ACHN (cell line): ENCODE measurements at places on chromosomes 2 and 18.
A peak's percentile ranks its signal among the peaks of the same experiment; 100 is the strongest.

DNA sequence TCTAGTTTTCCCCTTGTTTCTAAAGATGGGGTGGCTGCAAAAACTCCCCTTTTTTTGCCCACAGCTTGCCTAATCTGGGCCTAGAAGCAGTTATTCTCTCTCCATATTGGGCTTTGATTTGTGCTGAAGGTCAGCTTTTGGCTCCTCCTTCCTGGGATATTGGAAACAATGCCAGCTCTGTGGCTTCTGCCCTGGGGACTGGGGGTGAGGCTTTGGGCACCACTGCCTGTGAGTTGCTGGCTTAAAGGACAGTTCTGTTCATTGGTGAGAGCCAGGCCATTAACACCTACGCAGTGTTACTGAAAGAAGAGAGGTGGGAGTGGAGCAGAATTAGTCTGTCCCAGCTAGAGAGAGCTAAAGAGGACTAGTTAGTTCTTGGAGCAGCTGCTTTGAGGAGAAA lies 4.3 kb downstream of the UBXN2A start:
- no peak for DNase-seq

- DNase-seq: no peak
Observed at GRCh38 chr2:114065731-114066130, 175.8 kb downstream of the ACTR3 start.

- DNase-seq: peak; percentile 69
Observed at GRCh38 chr2:190996338-190996946, 17.5 kb downstream of the STAT1 start.

- DNase-seq: no peak
Observed at GRCh38 chr2:238743243-238744065, 104.4 kb upstream of the TWIST2 start.

DNA sequence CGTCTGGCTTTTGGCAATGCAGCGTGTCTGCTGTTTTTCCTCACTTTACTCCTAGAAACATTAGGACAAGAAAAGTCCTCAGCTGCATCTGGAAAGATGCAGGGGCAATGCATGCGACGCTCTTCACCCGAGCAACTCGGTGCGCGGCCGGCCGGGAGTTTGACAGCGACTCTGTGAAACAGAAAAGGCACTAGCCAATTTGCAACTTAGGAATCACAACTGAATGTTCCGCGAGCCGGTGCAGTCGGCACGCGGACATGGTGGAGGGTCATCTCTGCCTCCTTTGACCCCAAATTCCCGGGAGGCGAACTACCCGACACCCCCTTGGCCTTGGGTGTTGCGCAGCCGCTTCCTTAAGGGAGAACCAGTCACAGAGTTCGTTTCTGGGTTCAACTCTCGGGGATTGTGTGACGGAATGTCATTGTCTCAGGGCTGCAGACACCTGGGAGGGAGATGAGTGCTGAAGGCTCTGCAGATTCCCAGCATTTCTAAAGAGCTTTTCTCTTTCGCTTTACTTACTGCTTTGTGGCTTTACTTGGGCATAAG lies 9.8 kb downstream of the NR4A2 start:
- no peak for DNase-seq

GRCh38 chr18:62812876-62813275 lies 97.5 kb downstream of the PHLPP1 start:
- no peak for DNase-seq

DNA sequence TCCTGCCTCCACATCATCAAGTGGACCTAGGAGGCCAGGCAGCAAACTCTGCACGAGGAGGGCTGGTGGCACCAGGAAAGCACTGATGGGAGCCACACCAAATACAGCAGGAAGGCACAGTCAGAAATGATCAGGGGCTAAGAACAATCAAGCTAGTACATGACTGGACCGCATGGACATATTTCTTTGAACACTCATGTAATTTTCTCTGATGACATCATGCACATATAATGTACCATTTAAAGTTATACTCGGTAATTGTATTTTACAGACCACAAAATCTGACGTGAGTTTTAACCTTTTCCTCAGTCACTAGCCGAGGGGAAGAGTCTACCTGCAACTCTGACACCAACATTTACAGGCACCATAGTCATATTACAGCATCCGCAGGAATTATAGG lies 76.7 kb downstream of the XDH start:
- no peak for DNase-seq

DNA sequence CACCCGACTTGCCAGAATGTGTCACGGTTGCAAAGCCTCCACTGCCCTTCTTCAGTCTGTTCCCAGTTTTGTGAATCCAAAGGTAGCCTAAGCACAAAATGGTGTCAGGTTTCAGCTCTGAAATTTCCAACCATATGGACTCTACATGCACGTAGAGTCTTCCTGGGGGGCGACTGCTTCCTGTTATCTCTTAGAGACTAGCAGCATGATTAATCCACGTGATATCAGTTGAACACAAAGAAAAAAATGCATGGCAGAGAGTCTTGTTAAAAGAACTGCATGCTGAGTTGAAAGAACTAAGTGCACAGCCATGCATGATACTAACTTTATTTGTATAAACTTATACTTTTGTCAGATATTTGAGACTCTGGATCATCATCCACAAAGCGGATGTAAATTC lies 404.4 kb downstream of the SOCS6 start:
- DNase-seq: no peak

GRCh38 chr18:35756506-35757117 lies 175.1 kb downstream of the GALNT1 start:
- peak; percentile 58 for DNase-seq

DNA sequence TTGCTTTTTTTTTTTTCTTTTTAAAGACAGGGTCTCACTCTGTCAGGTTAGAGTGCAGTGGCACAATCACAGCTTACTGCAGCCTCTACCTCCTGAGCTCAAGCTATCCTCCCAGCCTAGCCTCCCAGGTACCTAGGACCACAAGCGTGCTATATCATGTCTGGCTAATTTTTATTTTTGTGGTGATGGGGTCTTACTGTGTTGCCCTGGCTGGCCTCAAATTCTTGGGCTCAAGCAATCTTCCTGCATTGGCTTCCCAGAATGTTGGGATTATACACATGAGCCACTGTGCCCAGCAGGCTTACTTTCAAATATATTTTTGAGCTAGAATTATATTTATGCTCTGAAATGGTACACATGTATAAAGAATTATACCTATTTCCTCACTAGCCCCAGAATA lies 53.4 kb upstream of the GAREM2 start:
- DNase-seq: no peak

- DNase-seq: peak; percentile 42
Observed at GRCh38 chr2:38554973-38555595, 47.6 kb downstream of the HNRNPLL start.

- no peak for DNase-seq
Observed at GRCh38 chr18:66734451-66734850, 130.6 kb upstream of the CDH19 start.

GRCh38 chr2:231926180-231926741 lies at the start of gene NPPC:
NPPC (minus strand) TSS chr2:231926396; CDS start chr2:231926249, 147 bp downstream.
- DNase-seq: peak; percentile 71

DNA sequence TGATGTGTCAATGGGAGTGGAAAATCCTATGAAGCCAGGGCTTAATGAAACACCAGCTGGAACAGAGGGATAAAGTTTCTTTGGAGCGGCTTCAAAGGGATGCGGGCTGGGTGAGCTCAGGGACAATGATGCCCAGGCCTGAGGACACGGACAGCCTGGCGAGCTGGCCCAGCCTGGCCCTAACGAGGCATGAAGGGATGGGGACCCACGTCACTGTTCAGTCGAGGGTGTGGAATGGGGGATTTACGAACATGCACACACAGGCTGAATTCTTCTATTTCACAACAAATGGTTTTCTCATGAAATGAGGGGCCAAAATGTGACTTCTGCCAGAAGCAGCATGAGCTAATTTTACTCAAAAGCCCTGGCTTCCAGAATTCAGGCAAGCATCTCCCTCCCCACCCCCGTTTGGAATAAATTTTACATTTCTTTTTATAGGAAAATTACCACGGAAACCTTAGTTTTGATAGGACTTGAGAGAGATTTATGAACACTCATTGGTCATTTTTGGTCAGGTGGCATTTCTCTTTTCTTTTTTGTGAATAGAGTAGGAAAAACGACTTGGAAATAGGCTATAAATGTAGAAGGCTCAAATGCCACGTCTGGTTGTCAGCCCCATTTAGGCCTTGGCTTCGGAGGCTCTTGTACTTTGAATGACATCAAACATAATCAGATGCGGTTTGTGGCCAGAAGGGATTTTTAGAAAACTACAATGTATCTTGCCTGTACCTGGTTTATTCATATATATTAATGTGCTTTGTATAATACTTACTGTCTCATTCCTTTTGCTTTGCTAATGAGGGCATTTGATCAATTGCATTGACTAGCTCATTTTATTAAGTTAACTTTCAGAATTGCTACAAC lies 893.8 kb upstream of the CELF4 start:
- DNase-seq: no peak

DNA sequence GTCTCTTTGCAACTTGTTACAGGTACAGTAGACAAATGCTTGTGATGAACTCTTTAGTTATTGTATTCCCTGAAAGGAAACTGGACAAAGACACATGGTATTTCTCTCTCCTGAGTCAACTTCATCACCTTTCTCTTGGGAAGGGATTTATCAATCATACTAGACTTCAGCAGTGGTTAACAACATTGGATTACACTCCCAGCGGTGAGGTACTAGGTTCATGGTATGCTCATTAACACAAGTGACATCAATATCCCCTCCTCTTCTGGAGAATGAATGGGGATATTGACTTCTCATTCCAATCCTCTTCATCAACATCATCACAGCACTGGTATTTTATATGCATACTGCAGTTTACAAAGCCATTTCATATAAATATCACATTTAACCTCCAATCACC lies 574.6 kb downstream of the ERBB4 start:
- no peak for DNase-seq

DNA sequence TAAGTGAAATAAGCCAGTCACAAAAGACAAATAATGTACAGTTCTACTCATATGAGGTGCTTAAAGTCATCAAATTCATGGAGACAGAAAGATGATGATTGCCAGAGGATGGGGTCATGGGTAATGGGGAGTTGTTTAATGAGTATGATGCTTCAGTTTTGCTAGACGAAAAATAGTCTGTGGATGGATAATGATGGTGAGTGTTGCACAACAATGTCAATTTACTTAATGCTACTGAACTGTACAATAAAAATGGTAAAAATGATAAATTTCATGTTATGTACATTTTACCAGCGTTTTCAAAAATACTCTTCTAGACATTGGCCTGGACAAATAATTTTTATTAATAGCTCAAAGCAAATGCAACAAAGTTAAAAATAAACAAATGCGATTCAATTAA lies 118.5 kb upstream of the KYNU start:
- DNase-seq: no peak

- no peak for DNase-seq
Observed at GRCh38 chr2:59900728-59901452, 652.6 kb downstream of the BCL11A start.

- no peak for DNase-seq
Observed at GRCh38 chr18:75544496-75544895, 117.0 kb upstream of the SMIM21 start.

- peak; percentile 9 for DNase-seq
Observed at GRCh38 chr2:40955635-40956034, 503.7 kb upstream of the SLC8A1 start.

DNA sequence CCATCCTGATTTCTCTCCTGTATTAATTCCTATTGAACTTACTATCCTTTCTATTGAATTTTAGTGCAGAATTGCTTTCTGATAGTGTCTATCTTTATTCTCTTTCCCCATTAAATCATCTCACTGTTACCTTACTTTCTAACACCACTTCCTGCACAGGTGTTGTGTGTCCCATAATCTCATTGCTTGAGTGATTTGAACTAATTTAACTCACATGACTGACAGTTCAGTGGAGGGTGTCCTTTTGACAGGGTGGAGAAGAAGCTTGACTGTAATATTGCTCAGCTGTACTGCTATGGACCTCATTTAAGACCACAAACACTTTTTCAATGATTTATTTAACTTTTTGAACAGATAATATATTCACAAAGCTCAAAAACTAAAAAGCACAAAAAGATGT lies 211.8 kb downstream of the NRXN1 start:
- no peak for DNase-seq

GRCh38 chr2:12797815-12798214 lies 81.1 kb downstream of the TRIB2 start:
- no peak for DNase-seq

GRCh38 chr2:48902521-48902920 lies 147.0 kb upstream of the LHCGR start:
- DNase-seq: no peak

- DNase-seq: no peak
Observed at GRCh38 chr2:230018153-230018552, 50.6 kb downstream of the SLC16A14 start.

- no peak for DNase-seq
Observed at GRCh38 chr2:11797846-11798245, 51.4 kb downstream of the LPIN1 start.

DNA sequence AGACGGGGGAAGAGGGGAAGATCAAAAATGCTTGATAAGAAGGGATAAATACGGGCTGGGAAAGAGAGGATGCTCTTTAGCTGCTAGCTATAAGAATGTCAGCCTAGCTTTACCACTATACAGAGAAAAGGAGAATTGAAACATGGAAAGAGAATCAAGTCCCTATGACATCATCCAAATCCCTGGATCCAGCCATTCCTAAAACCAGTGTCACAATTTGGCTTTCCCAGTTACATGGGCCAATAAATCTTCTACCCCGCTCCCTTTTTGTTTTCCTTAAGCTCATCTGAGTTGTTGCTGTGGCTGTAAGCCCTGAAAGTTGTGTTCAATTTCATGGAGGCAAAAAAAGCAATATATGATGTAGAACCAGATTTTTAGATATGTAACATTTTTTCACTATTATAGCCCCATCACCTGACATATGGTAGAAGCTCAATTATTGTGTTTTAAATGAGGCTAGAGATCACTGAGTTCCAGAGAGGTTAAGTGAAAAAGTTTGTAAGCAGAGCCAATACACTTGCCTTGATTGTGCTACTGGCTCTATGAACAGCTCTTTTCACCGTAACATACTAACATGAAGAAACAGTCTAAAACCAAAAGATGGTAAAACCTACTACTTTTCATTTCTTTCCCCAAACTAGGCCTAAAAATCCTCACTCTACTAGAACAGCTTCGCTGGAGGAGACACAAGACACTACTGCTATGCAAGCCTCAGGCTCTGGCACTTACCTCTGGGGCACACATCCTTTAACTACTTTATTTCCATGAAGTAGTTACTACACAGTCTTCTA lies 4.3 kb downstream of the HNRNPLL start:
- DNase-seq: no peak

- DNase-seq: no peak
Observed at GRCh38 chr2:206452750-206453149, 9.4 kb downstream of the ADAM23 start.

GRCh38 chr2:64036034-64036705 lies 16.9 kb upstream of the VPS54 start:
- peak; percentile 69 for DNase-seq

DNA sequence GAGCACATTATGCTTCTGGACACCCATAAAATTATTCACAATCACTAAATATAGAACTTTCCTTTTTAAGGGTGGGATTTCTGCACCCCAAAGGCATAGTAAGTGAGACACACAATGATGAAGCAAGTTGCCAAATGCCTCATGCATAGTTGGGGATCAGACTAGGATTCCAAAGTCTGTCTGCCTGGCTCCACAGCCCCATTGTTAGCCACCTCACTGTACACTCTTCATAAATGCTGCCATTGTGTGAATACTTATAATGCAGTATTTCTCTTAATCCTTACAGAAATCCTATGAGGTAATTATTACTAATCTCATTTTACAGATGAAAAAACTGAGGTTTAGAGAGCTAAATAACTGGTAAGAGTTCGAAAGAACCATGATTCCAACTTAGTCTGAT lies 738.6 kb downstream of the ERBB4 start:
- DNase-seq: no peak
